Midbrain (tissue), 1 donor: ENCODE measurements at places on chromosomes 4 and X.

DNA sequence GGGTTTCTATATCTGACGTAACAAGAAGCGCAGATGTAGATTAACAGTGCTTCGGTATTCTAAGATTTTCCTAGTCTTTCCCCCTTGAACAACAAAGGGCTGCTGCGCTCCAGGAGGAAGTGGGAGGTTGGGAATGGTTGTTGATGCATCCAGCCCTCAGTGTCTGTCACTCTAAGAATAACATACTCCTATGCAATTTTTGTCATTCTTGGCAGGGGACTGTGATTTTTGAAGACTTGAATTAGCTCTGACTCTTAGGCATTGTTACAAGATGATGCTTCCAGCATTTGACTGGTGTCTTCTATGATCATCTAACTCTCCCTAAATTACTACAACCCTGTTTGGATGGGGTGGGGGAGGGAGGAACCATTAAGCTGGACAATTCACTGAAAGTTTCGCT, 394.2 kb downstream of the ARHGAP24 start:
- no peak for DNase-seq

DNA sequence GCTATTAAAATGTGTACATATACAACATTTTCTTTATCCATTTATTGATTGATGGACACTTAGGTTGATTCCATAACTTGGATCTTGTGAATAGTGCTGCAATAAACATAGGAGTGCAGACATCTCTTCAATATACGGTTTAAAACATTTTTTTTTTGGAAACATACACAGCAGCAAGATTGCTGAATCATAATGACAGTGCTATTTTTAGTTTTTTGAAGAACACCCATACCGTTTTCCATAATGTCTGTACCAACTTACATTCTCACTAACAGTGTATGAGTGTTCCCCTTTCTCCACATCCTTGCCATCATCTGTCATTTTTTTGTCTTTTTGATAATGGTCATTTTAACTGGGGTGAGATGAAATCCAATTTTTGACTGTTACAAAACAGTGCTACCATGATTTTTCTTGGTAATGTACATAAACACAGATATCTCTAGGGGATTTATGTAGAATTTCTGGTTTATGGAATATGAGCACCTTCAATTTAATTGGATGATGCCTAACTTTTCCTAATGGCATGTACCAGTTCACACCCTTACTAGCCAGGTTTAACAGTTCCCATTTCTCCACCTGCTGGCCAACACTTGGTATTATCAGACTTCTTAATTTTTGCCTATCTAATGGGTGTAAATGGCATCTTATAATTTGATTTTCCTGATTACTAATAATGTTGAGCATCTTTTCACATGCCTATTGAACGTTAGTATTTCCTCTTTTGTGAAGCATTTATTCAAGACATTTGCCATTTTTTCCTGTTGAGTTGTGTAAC, 21.0 kb upstream of the TMSB15B start:
- peak; percentile 3 for DNase-seq

- peak; percentile 41 for DNase-seq
Observed at GRCh38 chrX:130575831-130576389, 174.1 kb downstream of the RBMX2 start.

DNA sequence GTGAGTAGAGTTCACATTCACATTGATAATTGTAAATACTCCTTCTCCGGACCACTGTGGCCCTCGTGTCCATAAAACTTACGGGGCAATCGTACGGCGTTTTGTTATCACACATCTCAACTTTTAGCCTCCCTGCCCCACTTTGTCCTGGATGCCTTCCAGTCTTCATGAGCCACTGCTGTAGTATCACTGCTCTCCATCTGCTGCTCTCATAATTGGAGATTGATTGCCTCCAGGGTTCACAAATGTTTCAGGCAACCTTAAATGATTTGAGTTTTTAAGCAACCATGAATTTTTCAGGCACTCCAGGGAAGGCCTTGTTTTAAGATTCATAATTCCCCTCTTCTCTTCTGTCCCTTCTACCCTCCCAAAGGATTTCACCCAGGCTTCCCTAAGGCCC, 28.4 kb downstream of the ALPK1 start:
- no peak for DNase-seq

DNA sequence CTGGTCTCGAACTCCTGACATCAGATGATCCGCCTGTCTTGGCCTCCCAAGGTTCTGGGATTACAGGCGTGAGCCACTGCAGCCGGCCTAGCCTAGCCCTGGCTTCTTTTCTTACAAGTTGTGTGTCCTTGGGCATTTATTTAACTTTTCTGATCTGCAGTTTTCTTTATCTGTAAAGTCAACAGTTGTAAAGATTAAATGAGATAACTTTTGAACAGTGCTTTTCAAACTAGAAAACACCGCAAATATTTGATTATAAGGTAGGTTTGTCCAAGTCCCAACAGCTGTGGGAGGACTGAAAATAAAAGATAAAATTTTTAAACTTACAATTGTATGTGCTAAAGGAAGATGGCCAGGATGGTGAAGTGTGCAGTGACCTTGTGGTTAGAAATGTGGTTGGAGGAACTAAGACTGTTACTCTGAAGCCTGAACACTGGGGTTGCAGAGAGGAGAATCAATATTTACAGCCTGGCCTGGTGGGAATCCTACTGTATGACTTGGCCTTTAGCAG, 44.8 kb downstream of the GSX2 start:
- no peak for DNase-seq

DNA sequence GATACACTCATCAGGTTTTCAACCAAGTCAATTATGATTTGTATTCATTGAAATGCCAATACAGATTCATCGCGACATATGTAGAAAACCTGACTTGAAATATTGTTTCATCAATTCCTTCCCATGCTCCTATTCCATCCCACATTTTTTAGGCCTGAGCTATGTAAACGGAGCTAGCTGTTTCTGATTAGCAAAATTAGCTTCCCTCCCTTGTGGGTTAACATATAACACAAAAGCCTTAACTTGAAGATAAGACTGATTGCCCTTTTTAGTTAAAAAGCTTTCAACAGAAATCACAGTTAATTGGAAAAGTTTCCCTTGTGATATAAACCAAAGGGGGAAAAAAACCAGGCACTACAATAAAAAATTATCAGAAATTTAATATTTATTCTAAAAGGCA, 32.8 kb upstream of the DCLK2 start:
- DNase-seq = no peak

DNA sequence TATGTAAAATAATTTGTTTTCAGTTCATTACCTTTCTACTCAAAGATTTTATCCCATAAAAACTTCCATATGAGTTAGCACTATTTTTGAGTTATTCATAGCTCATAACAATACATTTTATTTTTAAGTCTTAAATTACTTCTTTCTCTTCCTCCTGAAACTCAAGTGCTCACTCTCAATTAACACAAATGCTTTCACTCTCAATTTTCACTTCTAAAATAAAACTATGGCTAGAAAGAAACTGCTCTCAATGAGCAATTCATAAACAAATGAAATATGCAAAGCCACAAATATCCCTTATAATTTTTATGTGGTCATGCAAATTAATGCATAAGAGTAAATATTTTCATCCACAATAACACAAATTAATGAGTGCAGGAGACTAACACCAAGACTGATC, 38.8 kb downstream of the MAML3 start:
- no peak for DNase-seq

DNA sequence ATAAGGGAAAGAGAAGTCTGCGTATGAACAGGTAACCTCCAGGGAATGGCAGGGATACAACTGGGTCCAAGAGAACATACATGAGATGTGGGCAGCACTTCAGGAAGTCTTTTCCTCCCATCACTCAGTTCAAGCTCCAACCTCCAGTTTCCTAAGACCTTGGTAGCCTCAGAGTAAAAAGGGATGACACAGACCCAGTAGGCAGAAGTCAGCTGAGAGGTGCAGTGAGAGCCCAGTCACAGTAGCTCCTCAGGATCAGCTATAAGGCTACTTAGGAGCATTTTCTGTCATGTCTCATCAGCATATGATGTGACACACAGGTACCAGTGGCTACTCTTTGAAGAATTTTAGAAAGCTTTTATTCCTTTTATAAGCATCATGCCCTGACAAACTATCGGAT, 12.5 kb upstream of the STS start:
- DNase-seq = no peak

DNA sequence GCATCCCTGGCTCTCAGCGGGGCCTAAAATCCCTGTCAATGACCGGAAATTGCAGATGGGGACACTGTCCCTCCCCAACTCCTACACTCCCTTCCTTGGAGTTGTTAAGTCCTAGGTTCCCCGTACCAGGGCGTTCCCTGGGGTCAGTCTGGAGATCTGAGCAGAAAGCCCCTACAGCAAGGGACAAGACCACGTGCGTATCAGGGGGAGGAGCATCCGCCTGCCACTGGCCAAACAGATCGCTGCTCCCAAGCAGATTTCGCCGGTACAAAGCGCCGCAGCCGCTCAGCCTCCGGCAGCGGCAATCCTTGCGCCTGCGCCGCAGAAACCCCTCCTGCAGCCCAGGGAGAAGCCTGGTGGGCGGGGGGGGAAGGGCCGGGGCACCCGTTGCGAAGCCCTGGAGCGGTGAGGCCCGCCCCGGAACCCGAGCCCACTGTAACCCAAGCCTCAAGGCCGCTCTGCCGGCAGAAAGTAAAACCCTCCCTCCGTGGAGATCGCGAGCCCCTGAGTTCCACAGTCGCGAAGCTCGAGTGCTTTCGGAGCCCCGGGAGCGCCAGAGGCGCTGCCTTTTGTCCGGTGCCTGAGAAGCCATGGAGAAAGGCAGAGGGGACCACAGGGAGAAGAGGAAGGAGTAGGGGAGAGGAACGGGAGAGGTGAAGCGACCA, 2.7 kb downstream of the CRMP1 start:
- DNase-seq = peak; percentile 75

- no peak for DNase-seq
Observed at GRCh38 chr4:125433453-125433852, 118.7 kb downstream of the FAT4 start.

- no peak for DNase-seq
Observed at GRCh38 chr4:187270154-187270553, 546.5 kb upstream of the FAT1 start.

DNA sequence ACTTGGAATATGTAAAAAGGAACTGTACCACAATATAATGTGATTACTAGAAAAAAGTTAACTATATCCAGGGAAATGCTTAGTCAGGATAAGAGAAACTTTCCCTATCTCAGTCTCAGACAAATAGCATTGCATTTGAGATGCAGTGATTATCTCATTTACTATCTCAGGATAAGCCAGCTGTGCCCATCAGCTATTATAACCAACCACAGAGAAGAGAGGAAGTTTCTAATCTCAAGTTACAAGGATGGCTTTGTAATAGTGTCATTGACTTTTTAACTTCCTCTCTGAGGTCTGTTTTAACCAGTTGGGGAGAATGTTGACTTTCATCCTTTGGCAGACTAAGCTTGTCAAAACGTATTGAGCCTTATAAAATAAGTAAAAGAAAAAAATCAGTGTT, 56.5 kb downstream of the SNX25 start:
- DNase-seq = no peak

- DNase-seq = no peak
Observed at GRCh38 chr4:6200922-6201362, 593 bp upstream of the JAKMIP1 start.

GRCh38 chrX:130032552-130032951, 50.1 kb downstream of the BCORL1 start:
- no peak for DNase-seq

- no peak for DNase-seq
Observed at GRCh38 chr4:16111533-16111932, 27.7 kb upstream of the PROM1 start.

GRCh38 chrX:13868591-13868990, 51.7 kb upstream of the GPM6B start:
- no peak for DNase-seq
